Stimulated activated CD8-positive, alpha-beta memory T cell treated with anti-CD3 and anti-CD28 coated beads, Interleukin-12 subunit alpha, Interleukin-12 subunit beta, amount 100 ng/mL, for 4 hours (primary cell): ENCODE measurements at places on chromosomes 6 and 20.

DNA sequence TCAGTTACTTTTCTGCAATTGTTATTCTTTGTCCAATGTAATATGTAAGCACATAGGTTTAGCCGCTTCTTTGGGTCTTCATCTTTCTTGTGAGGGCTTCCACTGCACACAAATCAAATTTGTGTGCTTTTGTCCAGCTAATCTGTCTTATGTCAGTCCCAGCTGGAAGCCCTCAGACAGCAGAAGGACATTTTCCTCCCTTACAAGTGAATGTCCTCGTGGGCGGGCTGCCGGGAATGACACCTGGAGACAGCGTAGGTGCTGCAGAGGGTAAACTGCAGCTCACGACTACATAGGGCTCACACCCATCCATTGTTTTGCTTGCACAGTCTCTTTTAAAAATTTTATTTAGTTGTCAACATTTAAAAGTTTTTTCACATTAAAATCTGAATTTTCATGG is 24.6 kb upstream of the PPP1R14C start:
- DNase-seq = no peak

DNA sequence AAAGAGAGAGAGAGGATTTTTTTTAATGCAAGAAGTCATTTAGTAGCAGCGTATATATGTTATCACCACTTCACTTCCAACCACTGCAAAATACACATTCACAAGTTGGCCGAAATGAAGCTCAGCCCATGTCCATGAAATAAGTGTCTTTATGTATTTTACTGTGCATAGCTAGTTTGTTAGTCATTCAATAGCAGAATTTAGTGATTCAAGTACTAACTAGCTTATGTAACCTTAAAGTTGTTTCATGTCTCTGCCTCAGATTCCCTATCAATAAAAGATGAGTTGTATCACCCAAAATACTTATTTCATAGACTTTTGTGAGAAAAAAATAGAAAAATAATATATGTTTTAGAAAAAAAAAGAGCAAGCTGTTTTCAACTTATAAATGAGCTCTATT is 153.7 kb upstream of the PRDM1 start:
- DNase-seq = no peak

DNA sequence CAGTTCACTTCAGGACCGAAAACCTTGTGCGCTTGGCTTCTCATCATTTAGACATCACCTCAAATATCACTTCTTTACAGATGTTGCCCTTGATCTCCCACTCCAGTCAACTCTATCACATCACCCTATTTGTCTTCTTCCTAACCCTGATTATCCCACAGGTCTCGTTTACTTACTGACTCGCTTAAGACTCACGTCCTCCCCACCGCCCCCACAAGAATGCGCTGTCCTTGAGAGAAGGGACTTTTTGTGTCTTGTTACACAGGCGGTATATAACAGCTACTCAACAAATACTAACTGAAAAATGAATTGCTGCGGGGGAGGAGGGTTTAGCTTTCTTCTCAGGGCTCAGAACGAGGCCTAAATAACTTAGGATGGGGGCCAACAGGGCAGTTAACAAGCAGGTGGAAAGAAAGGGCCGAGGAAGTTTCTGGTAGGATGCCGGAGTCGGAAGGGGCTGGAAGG is 527 bp downstream of the TOMM34 start:
- peak; percentile 49 for DNase-seq

DNA sequence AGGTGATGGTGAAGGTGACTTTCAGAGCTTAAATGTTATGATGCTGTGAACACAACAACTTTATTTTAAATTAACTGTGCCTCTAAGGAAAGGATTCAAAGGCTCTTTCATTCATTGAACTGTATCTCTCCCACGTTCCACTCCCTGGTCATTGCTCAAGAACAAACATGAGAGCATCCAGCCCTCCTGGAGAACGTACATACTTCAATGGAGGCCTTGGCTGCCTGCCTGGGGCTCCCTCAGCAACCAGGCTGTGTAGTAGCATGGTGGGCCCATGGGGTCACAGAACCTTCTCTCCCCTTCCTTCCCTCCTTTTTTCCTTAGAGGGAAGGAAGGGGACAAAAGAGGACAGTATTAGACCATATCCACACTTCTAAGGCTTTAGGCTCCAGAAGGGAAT is 234.3 kb downstream of the CDC5L start:
- no peak for DNase-seq

- no peak for DNase-seq
Observed at GRCh38 chr6:84657486-84657885, 106.9 kb downstream of the TBX18 start.

- DNase-seq = no peak
Observed at GRCh38 chr20:35661053-35661452, 3.6 kb downstream of the CPNE1 start.

- DNase-seq = no peak
Observed at GRCh38 chr6:135722190-135722589, 129.3 kb upstream of the PDE7B start.

- DNase-seq = no peak
Observed at GRCh38 chr6:139979021-139979725, 604.7 kb upstream of the CITED2 start.

DNA sequence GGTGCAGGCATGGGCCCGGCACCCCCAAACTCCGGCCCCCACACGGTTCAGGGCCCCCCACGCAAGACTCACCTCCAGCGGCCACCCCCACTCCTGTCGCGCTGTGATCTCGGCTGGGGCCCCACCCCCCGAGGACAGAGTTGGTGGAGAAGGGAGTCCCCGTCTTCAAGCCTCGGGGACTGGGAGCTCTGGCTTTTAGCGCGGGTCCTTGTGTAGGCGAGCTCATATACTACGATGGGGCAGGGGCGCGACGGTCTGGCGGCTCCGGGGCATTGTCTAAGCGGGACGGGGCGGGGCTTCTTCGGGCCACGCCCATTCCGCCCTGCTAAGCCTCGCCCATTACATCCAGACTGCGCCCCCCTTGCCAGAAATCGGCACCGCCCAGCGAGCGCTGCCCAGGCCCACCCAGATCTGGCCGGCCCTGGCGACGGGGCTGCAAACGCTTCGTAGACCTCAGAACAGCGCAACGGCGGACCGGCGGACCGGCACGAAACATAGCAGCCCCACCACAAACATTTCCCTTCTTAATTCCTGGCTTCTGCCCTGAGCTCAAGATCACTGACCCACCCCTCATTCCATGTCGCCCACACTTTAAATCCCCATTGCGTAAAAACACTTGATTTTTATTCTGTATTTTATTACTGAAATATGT is 1.0 kb upstream of the DDAH2 start:
- DNase-seq = peak; percentile 53

- DNase-seq = no peak
Observed at GRCh38 chr6:149898966-149899365, 1.1 kb upstream of the RAET1E start.

GRCh38 chr6:15148356-15148946 is 97.4 kb upstream of the JARID2 start:
- no peak for DNase-seq

GRCh38 chr20:47635256-47635655 is 133.6 kb downstream of the NCOA3 start:
- no peak for DNase-seq

DNA sequence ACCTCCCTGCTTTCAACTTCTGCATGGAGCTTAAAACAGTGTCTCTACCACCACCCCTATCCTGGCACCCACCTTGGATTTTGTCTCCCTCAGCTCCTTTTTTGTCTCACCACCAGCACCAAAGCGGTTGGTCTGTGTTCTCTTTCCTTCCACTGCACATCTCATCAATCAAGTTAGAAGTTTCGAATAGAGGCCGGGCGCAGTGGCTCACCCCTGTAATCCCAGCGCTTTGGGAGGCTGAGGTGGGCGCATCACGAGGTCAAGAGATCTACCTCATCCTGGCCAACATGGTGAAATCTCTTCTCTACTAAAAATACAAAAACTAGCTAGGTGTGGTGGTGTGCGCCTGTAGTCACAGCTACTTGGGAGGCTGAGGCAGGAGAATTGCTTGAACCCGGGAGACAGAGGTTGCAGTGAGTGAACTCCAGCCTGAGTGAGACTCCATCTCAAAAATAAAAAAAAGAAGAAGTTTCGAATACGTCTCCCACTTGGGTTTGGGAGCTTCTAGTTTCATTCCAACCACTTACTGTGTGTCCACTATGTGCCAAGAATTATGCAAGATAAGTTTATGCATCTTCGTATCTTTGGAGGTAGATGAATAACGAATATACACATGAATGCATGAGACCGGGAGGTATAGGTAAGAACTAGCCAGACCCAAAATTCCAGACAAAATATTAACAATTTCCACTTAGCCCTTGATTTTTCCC is 5.9 kb downstream of the PCED1A start:
- DNase-seq = no peak

- DNase-seq = no peak
Observed at GRCh38 chr20:17614812-17615644, 45.2 kb downstream of the DSTN start.

- peak; percentile 65 for DNase-seq
Observed at GRCh38 chr6:125790358-125791150, at the start of gene NCOA7. Gene NCOA7, plus strand, starts transcription at chr6:125790960. Its CDS starts 24,395 bp downstream, at chr6:125815355.
